Ecto neural progenitor cell (in vitro differentiated cells): ENCODE measurements at places on chromosomes 11 and 22.

- DNase-seq = no peak
These were observed 81.2 kb upstream of the PRR5 start for GRCh38 chr22:44620841-44621257.

GRCh38 chr11:62546244-62546928 is at the start of gene AHNAK:
Gene AHNAK (minus strand): TSS chr11:62546806. CDS start chr11:62536098, 10,708 bp downstream.
- DNase-seq = peak; percentile 85

DNA sequence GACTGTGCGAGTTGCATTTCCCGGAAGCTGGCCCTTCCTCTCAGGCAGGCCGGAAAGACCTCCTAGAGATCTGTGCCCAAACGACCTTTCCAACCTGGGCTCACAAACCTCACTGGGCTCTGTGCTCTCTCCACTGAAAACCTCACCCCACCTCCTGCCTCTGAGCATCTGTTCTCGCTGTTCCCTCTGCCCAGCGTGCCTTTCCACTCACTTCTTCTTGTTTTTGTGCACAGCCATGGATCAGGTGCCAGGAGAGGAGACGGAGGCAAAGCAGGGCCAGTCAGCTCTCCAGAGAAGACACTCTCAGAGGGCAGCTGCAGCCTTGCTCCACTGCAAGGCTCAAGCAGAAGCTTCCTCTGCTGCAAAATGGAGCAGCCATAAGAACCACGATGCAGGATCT is 10.9 kb upstream of the CPT1A start:
- no peak for DNase-seq

DNA sequence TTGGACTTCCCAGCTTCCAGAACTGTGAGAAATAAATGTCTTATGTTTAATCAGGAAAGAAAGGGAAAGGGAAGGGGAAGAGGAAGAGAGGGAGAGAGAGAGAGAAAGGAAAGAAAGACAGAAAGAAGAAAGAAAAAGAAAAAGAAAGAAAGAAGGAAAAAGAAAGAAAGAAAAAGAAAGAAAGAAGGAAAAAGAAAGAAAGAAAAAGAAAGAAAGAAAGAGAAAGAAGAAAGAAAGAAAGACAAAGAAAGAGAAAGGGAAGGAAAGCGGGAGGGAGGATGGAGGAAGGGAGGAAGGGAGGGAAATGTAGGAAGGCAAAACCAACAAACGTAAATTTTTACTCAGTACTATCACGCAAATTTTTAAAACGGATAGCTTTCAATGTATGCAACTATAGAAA is 2281.8 kb downstream of the LRRC4C start:
- no peak for DNase-seq

- no peak for DNase-seq
These were observed 74.6 kb downstream of the CELSR1 start for GRCh38 chr22:46462726-46463371.

GRCh38 chr22:45846952-45847351 is 130.0 kb downstream of the WNT7B start:
- DNase-seq = no peak

DNA sequence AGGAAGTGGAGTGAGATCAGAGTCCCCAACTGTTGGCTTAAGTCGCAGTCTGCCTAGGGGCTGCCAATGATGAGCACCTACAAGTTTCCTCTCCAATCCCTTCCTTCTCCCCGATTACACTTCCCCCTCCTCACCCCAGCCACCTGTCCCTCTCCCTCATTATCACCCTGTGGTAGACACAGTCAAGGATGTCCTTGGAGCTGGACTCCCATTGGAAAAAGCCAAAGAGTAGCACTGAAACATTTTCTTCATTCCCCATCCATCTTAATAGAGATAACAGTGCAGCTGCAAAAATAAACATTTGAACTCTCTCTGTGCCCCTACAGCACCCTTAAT is 146.2 kb downstream of the DBX1 start:
- DNase-seq = no peak
